Stimulated activated CD8-positive, alpha-beta memory T cell treated with anti-CD3 and anti-CD28 coated beads, Interleukin-2, amount 100 ng/mL, for 48 hours (primary cell): ENCODE measurements at places on chromosomes 7 and 10.

GRCh38 chr7:21364801-21365271, 63.0 kb upstream of the SP4 start:
- no peak for DNase-seq

DNA sequence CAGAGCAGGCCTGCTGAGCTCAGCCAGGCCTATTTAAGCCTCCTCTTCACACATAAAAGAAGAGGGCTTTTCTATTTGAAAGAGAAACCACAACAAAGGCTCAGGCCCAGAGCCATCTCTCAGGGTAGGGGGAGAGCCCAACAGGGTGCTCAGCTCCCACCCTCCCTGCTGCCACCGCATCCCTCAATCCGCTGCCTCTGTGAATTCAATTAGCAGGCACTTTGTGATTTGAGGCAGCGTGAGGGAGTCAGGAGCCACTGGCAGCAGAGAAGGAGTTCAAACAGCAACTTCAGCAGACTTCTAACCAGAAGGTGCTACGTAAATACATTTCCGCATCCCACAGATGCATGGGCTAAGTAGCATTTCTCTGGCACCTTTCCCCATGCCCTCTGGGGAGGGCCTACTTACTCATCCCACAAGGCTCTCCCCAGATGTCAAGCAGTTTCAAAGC, 45.2 kb downstream of the LRRC20 start:
- no peak for DNase-seq

GRCh38 chr7:5646846-5647245, 134.6 kb downstream of the RNF216 start:
- no peak for DNase-seq

- DNase-seq = no peak
Observed at GRCh38 chr7:116772926-116773749, 89.2 kb upstream of the CAPZA2 start.

- DNase-seq = no peak
Observed at GRCh38 chr10:69612760-69613159, 17.3 kb upstream of the FAM241B start.

DNA sequence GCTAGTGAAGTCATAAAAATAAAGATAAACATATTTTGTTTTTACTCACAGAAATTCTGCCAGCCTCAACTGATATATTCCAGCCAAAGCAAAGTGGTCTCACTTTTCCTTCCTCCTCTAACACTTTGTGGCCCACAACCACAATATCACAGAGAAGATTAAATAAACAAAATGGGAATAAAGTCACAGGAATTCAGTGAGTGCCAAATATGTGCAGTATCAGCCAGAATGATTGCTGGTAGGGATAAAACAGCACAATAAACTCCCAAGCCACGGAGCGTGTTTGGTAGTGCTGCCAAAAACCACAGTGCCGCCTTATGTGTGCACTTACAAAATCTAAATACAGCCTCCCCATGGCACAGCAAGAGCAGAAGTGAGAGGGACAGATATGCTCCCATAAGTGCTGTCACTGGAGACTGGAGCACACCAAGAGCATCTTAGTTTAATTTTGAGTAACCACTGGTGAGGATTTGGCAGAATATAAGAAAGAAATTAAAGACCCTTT, 155.8 kb downstream of the POM121L12 start:
- DNase-seq = no peak

GRCh38 chr10:119177708-119178371, 772 bp downstream of the PRDX3 start:
- no peak for DNase-seq

- no peak for DNase-seq
Observed at GRCh38 chr7:110841840-110842545, 248.9 kb upstream of the LRRN3 start.

DNA sequence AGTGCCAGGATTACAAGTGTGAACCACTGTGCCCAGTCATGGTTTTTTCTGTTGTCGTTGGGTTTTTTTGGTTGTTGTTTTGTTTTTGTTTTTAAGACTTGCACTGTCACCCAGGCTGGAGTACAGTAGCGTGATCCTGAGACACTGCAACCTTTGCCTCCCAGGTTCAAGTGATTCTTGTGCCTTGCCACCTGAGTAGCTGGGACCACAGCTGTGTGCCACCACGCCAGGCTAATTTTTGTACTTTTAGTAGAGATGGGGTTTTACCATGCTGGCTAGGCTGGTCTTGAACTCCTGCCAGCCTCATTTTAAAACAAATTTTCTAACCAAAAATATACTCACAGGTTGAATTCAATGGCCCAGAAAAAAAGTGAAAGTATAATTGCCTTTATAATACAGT, 174.1 kb downstream of the AHR start:
- no peak for DNase-seq

- no peak for DNase-seq
Observed at GRCh38 chr10:105023211-105024111, 382.4 kb downstream of the SORCS3 start.

GRCh38 chr10:113515601-113516000, 37.3 kb upstream of the HABP2 start:
- DNase-seq = no peak

DNA sequence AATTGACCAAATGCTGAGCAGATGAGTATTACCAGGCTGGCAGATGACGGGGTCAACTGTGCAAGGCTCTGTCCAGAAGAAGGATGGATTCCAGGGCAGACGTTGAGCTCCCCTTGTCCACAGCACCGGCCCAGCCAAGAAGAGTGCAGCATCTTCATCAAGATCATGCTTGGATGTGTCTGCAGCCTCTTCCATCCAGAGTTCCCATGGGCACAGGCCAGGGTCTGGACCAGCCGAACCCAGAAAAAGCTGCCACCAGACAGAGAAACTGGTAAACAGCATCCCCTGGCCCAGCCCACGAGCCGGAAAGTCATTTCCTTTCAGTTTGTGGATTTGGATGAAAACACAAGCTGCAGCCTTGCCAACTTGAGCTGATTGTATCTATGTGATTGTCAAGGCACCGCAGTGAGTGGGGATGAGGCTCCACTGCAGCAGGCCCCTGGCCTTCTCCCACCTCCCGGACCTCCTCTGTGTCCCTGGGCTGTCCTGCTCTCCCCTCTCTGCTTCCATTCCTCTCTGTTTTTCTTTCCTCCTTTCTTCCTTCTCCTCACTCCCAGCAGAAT, 321.8 kb downstream of the TCERG1L start:
- no peak for DNase-seq

DNA sequence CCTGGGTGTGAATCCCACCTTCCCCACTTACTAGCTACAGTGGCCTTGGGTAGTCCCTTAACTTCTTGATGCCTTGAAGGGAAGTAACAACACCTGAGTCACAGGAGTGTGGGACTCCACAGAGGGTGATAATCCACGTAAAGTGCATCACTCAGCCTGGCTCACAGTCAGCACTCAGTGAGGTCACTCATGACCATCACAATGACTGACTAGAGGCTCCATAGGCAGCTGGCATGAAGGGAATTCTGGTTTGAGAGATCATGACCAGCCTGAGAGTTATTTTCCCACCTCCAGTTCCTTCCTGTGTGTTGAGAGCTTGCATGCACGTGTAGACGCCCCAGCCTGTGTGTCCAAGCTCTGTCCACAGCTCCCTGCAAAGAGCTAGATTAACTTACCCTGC, 34.8 kb downstream of the NEUROG3 start:
- DNase-seq = no peak

- DNase-seq = no peak
Observed at GRCh38 chr10:131474416-131474815, 162.9 kb upstream of the TCERG1L start.

DNA sequence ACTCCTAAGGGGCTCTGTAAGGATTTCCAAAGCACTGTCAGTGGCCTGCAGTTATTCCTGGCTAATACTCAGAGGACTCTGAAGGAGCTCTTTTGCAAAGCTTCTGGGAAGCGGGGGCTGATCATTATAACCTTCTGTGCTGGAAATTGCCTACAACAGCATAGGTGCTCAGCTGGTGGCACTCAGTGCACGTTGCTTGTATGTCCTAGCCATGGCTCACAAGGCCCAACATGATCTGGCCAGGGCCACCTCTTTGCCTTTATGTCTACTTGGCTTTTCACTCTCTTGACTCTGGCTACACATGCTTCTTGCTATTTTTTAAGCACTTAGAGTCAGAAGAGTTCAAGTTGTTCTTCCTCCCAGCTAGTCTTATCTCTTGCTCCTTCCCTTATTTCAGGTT, 17.5 kb downstream of the LAMB4 start:
- DNase-seq = no peak

DNA sequence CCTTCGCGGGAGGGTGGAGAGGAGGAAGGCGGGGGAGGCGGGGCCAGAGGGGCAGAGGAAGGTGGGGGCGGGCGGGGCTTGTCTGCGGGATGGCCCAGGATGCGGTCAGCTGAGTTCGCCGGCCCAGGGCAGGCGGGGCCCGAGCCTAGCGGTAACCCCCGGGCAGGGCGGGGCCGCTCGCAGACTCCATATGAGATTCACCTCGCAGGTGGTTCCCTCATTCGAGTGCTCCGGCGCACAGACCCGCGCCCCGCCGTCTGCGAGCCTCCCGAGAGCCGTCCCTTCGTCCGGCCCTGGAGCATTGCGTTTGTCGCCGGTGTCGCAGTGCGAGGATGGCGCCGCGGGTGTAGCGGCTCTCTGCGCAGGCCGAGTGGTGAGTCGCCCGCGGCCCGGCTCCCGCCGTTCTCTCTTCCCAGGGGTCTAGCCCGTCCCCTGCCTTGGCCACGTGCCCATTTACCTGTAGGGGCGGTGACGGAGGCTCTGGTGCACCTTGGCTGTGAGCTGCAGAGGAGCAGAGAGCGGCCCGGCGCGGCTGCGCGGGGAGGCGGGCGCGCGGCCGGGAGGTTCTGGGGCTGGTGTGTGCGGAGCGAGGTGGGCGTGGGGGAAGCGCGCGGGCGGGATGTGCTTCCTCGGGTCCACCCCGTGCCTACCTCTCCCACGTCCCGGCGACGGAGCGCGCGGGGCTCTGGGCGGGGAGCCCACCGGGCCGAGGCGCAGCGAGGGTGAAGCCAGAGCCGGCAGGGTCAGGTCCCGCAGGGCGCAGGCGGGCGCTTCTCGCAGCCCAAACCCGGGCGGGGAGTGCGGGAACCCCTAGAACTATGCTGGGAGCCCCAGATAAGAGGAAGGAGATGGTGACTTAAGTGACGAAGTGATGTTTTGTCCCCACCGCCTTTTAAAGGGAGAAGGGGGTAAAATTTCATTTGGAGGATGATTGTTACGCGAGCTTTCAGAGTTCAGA, at the start of gene UPP1:
TSS of gene UPP1 (plus strand) at position 220 of the 958 bp plus-strand sequence. CDS start 5,519 bp downstream, outside the sequence.
- DNase-seq = peak; percentile 83

- DNase-seq = no peak
Observed at GRCh38 chr7:47508389-47509380, 73.2 kb downstream of the TNS3 start.

DNA sequence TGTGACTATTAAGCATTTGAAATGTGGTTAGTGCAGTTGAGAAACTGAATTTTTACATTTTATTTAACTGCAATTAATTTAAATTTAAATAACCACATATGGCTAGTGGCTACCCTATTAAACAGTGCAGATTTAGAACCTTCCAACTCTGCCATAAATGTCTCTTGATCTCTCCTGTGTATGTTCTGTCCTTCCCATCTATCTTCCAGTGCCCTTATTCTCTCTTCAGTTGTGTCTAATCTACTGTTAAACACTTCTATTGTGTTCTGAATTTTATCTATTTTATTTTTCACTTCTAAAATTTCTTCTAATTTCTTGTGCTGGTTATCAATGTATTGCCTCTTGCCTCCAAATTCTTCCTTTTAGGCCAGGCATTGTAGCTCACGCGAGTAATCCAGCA, 105.0 kb downstream of the CUL2 start:
- DNase-seq = no peak

GRCh38 chr7:6027806-6028365, 3.3 kb upstream of the ANKRD61 start:
- DNase-seq = no peak

DNA sequence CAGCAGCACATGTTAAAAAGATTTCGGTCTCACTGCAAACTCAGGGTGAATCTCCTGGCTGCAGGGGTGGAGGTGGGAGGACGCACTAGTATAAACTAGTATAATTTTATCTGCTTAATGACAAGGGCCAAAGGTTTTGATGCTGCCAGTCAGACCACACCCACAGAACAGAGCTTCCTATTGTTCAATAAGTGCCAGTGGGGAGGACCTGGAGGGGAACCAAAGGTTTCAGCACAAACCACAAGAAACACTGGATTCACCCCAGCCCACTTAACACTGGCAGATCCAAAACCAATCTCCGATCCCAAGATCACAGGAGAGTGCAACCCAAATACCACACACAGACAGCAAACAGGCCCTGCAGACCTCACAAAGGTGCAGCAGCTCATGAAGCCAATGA, 6.6 kb downstream of the VOPP1 start:
- no peak for DNase-seq

- DNase-seq = peak; percentile 33
Observed at GRCh38 chr7:130486114-130486953, 5.6 kb upstream of the MEST start.

DNA sequence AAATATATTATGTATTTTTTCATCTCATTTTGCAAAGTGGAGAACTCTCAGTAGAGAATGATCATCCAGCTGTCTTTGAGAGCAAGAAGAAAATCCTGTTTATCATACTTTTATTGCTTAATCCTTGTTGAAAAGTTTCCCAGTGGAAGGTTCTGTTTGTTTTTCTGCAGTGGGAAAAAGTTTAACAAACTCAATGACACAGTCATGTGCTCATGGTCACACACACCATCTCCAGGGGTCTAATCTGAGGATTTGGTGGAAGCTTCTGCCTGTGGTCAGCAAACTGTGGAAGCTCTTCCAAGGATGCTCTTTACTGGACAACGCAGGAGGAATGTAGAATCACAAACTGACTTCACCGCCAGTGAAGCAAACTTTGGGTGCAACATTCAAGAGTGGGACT, 1003.9 kb downstream of the SORCS3 start:
- DNase-seq = no peak

GRCh38 chr10:17220652-17221100, 7.4 kb upstream of the VIM start:
- no peak for DNase-seq

GRCh38 chr10:62386356-62387320, 12.5 kb downstream of the ZNF365 start:
- DNase-seq = no peak

DNA sequence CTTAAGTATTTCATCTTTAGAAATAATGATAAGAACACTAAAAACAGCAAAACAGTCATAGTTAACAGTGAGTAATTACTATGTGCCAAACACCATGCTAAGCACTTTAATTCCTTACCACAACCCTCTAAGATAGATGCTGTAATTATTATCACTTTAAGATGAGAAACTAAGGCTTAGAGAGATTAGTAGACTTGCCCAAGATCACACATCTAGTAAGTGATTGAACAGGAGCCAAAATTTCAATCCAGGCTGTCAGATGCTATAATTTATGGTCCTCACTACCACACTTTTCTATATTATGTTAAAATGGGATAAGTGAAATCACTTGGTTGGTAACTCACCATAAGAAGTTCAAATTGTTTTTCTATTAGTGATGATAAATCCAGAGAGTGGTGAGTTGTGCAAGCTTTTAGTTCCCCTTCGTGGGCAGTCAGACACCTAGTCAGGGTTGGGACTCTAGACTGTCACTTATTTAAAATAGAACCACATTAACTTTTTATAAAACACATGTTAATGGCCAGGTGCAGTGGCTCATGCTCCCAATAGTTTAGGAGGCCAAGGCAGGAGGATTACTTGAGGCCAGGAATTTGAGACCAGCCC, 85.9 kb upstream of the GATA3 start:
- no peak for DNase-seq
